Uterus (tissue), 4 donors: ENCODE measurements at places on chromosomes 11 and 22. TPM values are rescaled to one million over a fixed set of nuclear protein-coding genes. Genes with fewer than 3 reads are reported as not detected.

DNA sequence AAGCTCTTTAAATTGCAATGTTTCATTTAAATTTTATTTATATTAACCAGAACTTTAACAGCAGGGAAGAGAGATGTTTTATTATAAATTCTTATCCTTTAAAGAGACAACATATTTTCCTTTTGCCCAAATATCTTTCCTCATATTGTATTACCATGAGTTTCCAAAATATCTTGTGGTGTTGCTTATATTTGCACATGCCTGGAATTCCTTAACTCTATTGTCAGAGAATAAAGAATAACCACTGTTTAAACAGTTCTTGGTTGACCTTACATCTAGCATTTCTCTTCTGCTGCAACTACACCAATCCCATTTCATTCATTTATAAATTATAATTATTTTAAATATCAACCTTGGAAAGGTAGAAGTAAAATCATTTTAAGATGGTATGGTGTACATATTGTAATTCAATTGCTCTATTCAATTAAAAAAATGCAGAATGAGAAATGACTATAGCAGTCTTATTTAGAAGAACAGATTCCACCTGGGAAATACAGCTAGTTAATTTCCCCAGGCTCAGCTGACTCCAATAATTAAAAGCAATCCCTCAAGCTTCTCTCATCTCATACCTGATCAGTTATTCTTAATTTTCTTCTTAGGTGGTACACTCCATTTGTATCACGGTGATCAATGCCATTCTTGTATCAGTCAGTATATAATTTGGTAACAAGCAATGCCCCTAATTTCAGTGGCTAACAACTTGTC lies 923.3 kb downstream of the KCNA4 start:
- no peak overlapping the region for H3K27ac ChIP-seq
- H3K27me3 ChIP-seq, result no peaks in the 10 kb centered on the region
- no peaks in the 10 kb centered on the region for H3K36me3 ChIP-seq
- no peak for DNase-seq

- H3K27ac ChIP-seq, result peak within 1 kb of the TSS; percentile 87
- H3K27me3 ChIP-seq, result no peaks in the 10 kb centered on the region
- peak; percentile 93 for DNase-seq
- H3K4me3 ChIP-seq, result peak within 1 kb of the TSS; percentile 87
These were observed at the start of gene SC5D for GRCh38 chr11:121292495-121293287. SC5D (plus strand) TSS chr11:121292771; CDS start chr11:121303376, 10,605 bp downstream.

- DNase-seq, result peak; percentile 1
- no peak overlapping the region for H3K4me3 ChIP-seq
- peaks cover 3% of the 10 kb centered on the region for H3K4me1 ChIP-seq
- H3K36me3 ChIP-seq, result no peaks in the 10 kb centered on the region
- no peak overlapping the region for H3K27ac ChIP-seq
- H3K27me3 ChIP-seq, result no peaks in the 10 kb centered on the region
These were observed 3.9 kb upstream of the GNAZ start for GRCh38 chr22:23066200-23067022.

DNA sequence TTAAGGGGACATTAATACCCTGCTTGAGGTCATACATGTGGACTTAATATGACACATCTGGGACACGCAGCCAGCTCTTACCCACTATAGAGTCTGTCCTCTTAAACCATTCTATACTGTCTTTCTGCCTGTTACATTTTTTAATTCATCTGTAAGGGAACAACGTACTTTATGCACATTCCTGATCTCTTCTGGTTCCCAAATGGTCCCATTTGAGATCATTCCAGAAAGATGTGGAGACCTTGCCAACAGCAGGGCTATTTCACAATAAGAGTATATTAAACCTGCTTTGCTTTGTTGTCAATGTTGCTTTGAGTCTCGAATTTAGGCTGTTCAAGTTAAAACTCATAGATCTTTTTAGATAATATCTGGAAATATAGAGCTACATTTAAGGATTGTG lies 332.2 kb upstream of the RAG2 start:
- no peak overlapping the region for H3K27ac ChIP-seq
- no peaks in the 10 kb centered on the region for H3K36me3 ChIP-seq
- no peaks in the 10 kb centered on the region for H3K27me3 ChIP-seq
- H3K4me3 ChIP-seq, result no peak overlapping the region
- DNase-seq, result no peak
- no peaks in the 10 kb centered on the region for H3K4me1 ChIP-seq

APOL5 gene
- total RNA-seq, result not detected

DNA sequence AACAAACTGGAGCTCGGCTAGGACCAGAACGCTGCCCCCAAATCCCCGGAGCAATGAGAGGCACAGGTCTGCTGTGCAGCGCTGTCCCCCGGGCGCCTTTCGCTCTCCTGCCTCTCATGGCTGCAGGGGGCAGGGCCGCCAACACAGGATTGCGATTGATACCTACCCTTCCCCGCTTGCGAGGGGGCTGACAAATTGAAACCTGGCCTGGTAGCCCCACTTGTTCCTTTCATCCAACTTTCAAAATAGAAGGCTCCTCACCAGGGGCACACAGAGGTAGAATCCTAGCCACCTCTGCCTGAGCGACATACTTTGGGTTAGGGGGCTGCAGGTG lies 642 bp upstream of the CASTOR1 start:
- no peak for DNase-seq
- peak overlapping the region; percentile 79 for H3K27ac ChIP-seq
- H3K4me1 ChIP-seq, result peaks cover 23% of the 10 kb centered on the region
- peak overlapping the region; percentile 64 for H3K4me3 ChIP-seq

SLN gene
- 2.3 TPM for total RNA-seq

TMEM151A gene
- not detected for total RNA-seq

P2RY2 gene
- total RNA-seq, result 0.98 TPM

F2 gene
- total RNA-seq, result not detected

- no peaks in the 10 kb centered on the region for H3K36me3 ChIP-seq
- DNase-seq, result no peak
- no peak overlapping the region for H3K4me3 ChIP-seq
- H3K27me3 ChIP-seq, result no peaks in the 10 kb centered on the region
These were observed 56.8 kb downstream of the DGCR2 start for GRCh38 chr22:19065298-19065859.

DNA sequence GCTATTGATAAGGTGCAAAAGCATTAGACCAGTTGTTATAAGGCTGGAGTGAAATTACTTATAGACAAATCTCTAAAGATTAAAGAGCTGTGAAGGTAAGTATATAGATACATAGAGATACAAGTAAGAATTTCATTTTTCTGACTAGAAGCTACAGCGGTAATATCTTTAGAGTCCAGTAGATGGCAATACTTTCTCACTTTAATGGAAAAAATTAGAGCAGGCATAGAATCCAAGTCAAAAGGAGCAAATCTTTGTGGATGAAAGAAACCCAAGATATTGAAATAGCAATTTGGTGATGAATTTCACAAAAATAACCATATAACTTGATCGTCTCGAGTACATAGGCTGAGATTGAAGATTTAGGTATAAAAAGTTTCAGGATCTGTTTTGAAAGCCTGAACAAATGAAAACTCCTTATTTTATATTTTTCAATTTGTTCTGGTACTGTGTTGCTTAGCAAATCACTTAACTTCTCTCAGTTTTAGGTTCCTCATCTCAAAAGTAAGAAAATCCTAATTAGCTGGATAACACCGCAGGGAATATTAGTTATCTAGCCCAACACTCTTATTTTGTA lies 81.9 kb downstream of the UVRAG start:
- DNase-seq, result no peak
- H3K27ac ChIP-seq, result no peak overlapping the region
- no peaks in the 10 kb centered on the region for H3K36me3 ChIP-seq
- no peak overlapping the region for H3K4me3 ChIP-seq
- H3K27me3 ChIP-seq, result no peaks in the 10 kb centered on the region

- H3K4me3 ChIP-seq, result no peak overlapping the region
- no peak overlapping the region for H3K27ac ChIP-seq
- no peaks in the 10 kb centered on the region for H3K36me3 ChIP-seq
These were observed 1.6 kb upstream of the QSER1 start for GRCh38 chr11:32890843-32891656.

SLC1A2 gene
- 7.1 TPM for total RNA-seq

GRCh38 chr11:119339589-119340334 lies 921 bp downstream of the C1QTNF5 start:
- H3K36me3 ChIP-seq, result no peaks in the 10 kb centered on the region
- DNase-seq, result peak; percentile 70
- H3K4me1 ChIP-seq, result peaks cover 21% of the 10 kb centered on the region
- peak overlapping the region; percentile 63 for H3K4me3 ChIP-seq
- peak overlapping the region; percentile 95 for H3K27ac ChIP-seq
- H3K27me3 ChIP-seq, result no peaks in the 10 kb centered on the region

SLC37A2 gene
- 1.4 TPM for total RNA-seq

CADM1 gene
- total RNA-seq, result 16.8 TPM

- peak; percentile 77 for DNase-seq
- peak overlapping the region; percentile 17 for H3K4me3 ChIP-seq
- peak overlapping the region; percentile 82 for H3K27ac ChIP-seq
- peaks cover 8% of the 10 kb centered on the region for H3K4me1 ChIP-seq
- H3K27me3 ChIP-seq, result no peaks in the 10 kb centered on the region
These were observed 2.0 kb downstream of the CREB3L1 start for GRCh38 chr11:46279126-46280099.

MRE11 gene
- 5.9 TPM for total RNA-seq

NLRP6 gene
- not detected for total RNA-seq

DNA sequence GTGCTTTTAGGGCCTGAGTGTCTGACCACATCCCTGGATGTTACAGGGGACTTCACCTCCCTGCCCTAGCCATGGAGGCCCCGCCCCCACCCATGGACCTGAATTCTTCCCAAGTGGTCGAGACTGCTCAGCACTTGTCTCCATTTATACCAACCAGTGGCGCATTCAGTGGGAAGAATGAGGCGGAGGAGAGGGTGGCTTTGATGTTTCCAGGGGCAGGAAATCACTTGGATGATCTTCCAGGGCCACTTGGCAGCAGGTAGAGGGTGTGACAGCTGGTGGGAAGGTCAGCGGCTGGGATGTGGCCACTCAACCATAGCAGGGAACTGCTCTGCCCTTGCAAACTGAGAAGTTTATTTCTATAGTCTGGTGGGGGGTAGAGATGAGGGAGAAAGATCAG lies 155.1 kb upstream of the BLID start:
- no peaks in the 10 kb centered on the region for H3K4me1 ChIP-seq
- no peak overlapping the region for H3K27ac ChIP-seq
- no peaks in the 10 kb centered on the region for H3K27me3 ChIP-seq
- no peaks in the 10 kb centered on the region for H3K36me3 ChIP-seq
- H3K4me3 ChIP-seq, result no peak overlapping the region

GRCh38 chr11:131864228-131864627 lies 493.8 kb downstream of the NTM start:
- no peaks in the 10 kb centered on the region for H3K36me3 ChIP-seq
- H3K4me3 ChIP-seq, result no peak overlapping the region
- H3K27me3 ChIP-seq, result no peaks in the 10 kb centered on the region
- DNase-seq, result no peak
- H3K27ac ChIP-seq, result no peak overlapping the region
- H3K4me1 ChIP-seq, result no peaks in the 10 kb centered on the region

GRCh38 chr11:33390944-33391892 lies 134.0 kb downstream of the HIPK3 start:
- H3K4me1 ChIP-seq, result no peaks in the 10 kb centered on the region
- H3K27ac ChIP-seq, result no peak overlapping the region
- H3K4me3 ChIP-seq, result no peak overlapping the region
- no peak for DNase-seq

DNA sequence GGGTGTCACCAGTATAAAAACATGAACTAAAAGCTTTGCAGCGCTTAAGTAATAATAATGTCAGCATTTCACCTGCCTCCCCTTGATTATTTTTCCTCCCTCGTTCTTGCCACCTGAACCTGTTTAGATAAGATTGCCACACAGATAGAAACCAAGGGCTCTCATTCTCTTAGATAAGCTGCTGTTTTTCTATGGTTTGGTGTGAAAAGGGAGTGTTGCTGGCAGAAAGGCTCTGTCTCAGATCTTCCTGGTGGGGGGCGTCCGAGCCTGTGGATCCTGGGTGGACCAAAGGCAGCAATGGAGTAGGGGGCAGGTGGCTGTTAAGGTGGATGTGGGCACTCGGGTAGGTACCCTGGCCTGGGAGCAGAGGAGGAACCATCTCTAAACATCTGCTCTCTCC lies 147.5 kb downstream of the ST3GAL4 start:
- H3K4me1 ChIP-seq, result no peaks in the 10 kb centered on the region
- H3K36me3 ChIP-seq, result no peaks in the 10 kb centered on the region
- no peak for DNase-seq
- H3K4me3 ChIP-seq, result no peak overlapping the region
- no peaks in the 10 kb centered on the region for H3K27me3 ChIP-seq
- no peak overlapping the region for H3K27ac ChIP-seq

- H3K27me3 ChIP-seq, result no peaks in the 10 kb centered on the region
- H3K4me1 ChIP-seq, result no peaks in the 10 kb centered on the region
- H3K4me3 ChIP-seq, result no peak overlapping the region
- no peak overlapping the region for H3K27ac ChIP-seq
These were observed 268.4 kb downstream of the NELL1 start for GRCh38 chr11:20937826-20938225.

- peak overlapping the region; percentile 82 for H3K4me3 ChIP-seq
- no peaks in the 10 kb centered on the region for H3K36me3 ChIP-seq
- no peaks in the 10 kb centered on the region for H3K27me3 ChIP-seq
- peaks cover 14% of the 10 kb centered on the region for H3K4me1 ChIP-seq
- H3K27ac ChIP-seq, result peak overlapping the region; percentile 96
- DNase-seq, result no peak
These were observed 1.9 kb downstream of the RBFOX2 start for GRCh38 chr22:36026741-36027140.

TRPC6 gene
- total RNA-seq, result 0.29 TPM

DNA sequence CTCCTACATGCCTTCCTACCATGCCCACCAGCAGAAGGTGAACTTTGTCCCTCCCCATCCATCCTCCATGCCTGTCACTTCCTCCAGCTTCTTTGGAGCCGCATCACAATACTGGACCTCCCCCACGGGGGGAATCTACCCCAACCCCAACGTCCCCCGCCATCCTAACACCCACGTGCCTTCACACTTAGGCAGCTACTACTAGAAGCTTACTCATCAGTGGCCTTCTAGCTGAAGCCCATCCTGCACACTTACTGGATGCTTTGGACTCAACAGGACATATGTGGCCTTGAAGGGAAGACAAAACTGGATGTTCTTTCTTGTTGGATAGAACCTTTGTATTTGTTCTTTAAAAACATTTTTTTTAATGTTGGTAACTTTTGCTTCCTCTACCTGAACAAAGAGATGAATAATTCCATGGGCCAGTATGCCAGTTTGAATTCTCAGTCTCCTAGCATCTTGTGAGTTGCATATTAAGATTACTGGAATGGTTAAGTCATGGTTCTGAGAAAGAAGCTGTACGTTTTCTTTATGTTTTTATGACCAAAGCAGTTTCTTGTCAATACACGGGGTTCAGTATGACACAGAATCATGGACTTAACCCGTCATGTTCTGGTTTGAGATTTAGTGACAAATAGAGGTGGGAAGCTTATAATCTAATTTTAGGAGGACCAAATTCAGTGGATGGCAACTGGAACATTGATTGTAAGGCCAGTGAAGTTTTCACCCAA lies 56.1 kb downstream of the KCNJ1 start:
- no peaks in the 10 kb centered on the region for H3K36me3 ChIP-seq
- no peak overlapping the region for H3K27ac ChIP-seq
- H3K27me3 ChIP-seq, result no peaks in the 10 kb centered on the region
- H3K4me1 ChIP-seq, result no peaks in the 10 kb centered on the region

DEPDC7 gene
- total RNA-seq, result 1.3 TPM
